ENCODE measurements at places on chromosomes 3 and 15.

DNA sequence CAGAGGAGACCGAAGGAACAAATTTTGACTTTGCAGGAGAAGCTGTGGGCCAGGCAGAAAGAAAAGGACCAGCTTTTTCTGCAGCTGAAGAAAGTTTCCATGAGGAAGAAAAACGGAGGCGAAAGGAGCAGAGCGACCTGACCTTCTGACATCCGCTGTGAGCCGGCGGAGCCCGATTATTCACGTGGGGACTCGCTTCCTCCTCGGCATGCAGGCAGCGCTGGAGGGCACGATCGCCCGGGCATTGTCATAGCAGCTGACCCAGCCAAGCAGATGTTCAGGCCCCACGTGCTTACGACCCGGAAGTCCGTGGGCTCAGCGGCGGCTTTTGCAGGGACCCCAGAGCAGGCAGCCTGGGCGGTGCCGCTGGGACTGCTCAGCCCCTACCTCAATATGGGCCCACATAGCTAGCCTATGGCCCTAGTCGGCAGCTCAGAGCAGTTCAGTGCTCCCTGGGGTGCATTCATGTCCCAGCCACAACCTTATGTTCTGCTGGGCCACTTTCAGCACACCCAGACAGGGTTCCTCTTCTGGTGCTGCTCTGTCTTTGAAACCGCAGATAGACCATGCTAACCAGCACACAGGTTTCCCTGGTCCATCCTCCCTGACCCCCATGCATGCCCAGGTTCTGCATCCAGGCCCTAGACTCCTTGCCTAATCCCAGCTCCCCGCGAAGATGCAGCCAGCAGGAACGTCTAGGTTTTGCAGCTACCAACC, 10.5 kb upstream of the EIF4A2 start:
- no peak for DNase-seq

DNA sequence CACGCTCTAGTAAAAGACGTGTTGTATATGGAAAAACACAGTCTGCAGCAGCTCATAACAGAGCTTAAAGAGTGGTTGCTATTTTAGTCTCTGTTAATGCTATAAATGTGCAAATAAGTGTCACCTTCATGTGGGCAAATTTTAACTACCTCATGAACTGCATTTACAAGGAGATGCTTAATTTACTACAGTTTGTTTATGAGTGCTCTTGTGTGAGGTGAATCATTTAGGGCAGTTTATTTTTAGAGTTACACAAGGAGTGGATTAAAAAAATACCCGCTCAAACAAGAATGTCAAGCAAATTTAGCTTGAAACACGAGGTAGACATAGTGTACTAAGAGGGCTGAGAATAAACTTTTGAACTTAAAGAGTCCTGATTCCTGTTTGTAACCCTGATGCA, 579.0 kb downstream of the MFSD1 start:
- no peak for DNase-seq

DNA sequence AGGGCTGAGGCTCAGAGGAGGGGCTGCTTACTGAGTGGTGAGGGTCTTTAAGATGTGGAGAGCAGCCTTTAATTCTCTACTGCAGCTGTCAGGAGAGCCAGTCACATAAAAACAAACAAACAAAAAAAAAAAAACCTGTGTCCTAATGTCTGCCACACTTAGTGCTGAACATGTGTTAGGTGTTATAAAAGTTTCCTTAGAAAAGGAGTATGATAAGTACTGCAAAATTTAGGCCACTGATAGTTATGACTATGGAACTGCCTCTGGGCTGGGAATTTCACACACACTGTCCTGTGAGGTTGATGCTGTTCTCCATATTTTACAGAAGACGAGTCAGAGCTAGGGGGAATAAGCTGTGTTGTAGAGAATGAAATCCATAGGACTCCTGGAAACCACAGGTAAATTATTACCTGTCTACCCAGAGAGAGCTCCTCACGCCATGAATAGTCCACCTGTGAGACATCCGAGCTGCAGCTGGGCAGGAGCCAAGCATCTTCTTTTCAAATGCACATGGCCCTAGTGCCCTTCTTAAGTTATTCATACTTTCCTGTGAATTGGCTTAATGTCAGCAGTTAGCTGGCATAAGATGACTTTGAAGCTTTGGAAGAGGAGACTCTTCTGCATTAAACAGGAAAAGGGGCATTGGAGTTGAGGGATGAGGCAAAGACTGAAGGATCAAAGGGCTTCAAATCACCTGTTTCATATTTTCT, 34.5 kb upstream of the SKOR1 start:
- no peak for DNase-seq

DNA sequence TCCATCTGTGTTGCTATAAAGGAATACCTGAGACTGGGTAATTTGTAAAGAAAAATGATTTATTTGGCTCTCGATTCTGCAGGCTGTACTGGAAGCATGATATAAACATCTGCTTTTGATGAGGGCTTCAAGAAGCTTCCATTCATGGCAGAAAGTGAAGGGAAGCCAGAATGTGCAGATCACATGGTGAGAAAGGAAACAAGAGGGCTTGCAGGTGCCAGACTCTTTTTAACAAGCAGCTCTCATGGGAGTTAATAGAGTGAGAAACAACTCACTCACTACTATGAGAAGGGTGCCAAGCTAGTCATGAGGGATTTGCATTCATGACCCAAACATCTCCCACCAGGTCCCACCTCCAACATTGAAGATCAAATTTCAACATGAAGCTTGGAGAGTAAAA, 247.2 kb downstream of the ZIC4 start:
- peak; percentile 8 for DNase-seq

GRCh38 chr15:26521130-26521529, 251.7 kb downstream of the GABRB3 start:
- no peak for DNase-seq

DNA sequence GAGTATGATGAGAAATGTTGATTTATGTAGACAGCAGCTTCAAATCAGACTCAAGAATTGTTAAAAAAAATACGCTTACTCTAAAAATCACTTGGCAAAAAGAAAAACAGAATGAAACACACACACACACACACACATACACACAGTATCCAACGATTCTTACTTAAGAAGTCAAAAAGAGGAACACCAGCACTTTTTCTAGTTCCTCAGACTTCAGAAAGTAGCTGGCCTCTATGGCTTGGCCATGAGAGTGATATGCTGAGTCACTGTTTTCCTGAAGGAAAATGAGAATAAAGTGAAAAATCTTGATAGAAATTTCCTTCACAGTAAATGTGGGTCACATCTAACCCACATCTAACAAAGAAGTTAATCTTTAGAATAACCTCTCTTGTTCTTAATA, 22.1 kb downstream of the CNTN3 start:
- peak; percentile 58 for DNase-seq

DNA sequence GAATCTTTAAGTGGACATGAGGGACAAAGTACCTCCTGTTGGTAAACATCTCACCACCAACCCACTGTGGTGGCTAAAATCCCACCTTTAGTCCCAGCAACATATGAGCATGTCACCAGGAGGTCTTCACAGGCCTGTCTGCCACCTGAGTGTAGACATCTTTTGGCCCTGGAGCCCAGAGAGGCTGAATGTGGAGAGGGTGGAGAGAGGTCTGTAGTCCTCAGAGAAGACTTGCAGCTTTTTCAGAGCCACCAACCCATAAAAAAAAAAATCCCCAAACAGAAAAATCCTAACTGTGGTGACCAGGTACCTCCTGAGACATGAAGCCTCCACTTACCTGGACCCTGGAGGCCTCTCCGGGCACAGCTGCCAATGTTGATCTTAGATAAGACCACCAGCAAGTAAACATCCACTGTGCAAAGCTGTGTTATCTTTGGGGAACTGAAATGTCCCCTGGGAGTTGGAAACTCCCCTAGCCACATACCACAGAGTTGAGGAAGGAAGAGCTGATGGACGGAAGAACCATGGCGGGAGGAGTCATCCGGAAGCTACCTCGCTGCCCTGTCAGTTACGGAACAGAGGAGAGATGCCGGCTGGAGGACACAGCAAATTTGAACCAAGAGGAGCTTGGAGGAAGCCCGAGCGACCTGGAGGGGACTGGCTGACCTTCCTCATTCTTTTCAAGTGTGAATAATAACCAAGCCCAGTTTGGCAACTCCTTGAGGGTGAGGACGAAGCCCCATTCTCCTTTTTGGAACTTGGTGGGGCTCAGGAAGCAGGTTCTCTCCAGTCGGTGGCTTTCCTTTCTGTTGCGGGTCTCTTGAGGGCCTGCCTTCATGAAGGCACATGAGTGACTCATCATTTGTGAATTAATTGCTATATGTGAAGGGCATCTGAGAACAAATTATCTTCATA, at the start of gene GHRL:
Gene GHRL, minus strand, starts transcription at position 443 of the 915 bp plus-strand sequence. CDS start 2,767 bp downstream, outside the sequence.
- no peak for DNase-seq

GRCh38 chr3:72821161-72821781, 27.0 kb downstream of the SHQ1 start:
- peak; percentile 76 for DNase-seq

- peak; percentile 50 for DNase-seq
Observed at GRCh38 chr15:59366333-59367021, 6.2 kb downstream of the MYO1E start.

DNA sequence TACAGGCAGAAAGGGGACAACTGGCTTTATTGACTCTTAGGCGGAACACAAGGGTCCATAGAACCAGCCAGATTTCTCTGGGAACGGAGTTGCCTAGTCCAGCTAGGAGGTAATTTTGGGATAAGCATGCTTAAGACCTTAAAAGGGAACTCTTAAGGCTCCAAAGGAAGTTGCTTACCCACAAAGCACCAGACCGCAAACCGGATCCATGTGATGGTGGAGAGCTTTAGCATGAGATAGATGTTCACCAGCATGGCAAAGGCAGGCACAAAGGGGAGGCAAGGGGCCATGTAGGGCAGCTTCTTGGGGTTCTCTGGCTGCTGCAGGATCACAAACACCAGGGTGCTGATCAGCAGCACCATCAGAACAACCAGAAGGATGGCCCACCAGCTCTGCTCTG, 61.4 kb downstream of the CLDN11 start:
- DNase-seq: no peak

DNA sequence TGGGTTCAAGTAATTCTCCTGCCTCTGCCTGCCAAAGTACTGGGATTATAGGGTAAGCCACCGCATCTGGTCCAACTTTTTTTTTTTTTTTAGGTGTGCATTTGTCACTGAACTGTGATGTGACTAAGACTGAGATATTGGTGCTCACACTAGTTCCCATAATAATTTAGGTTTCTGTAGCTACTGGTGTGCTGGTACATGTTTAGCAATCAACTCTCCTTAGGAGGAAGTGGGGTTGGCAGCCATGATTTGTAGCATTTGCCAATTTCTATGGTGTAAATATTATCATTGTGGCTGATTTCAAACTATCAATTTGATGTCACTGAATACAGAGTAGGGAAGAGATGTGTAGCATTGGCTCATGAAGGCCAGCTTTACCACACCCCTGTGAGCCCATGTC, 372.7 kb downstream of the EDEM1 start:
- DNase-seq: no peak

DNA sequence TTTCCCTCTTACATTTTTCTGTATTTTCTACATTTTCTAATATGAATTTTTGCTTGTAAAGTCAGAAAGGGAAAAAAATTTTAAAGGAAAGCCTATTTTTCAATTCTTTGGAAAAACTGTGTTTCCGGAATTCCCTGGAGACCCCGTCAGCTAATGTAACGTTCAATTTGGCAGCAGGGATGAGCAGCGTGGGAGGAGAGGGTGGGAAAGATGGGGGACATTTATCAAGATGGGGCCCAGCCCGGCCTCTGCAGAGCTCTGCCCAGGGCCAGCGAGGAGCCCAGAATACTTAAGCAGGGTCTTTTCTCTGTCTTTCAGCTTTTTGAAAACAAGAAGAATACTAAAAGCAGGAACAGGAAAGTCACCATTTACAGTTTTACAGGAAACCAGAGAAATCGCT, 129.0 kb downstream of the LRRK1 start:
- no peak for DNase-seq

- DNase-seq: peak; percentile 76
Observed at GRCh38 chr15:75153087-75153486, 48.6 kb upstream of the C15orf39 start.

- DNase-seq: peak; percentile 65
Observed at GRCh38 chr3:53114412-53115074, 15.7 kb downstream of the RFT1 start.

GRCh38 chr3:124522082-124522625, 208.1 kb upstream of the UMPS start:
- DNase-seq: no peak

DNA sequence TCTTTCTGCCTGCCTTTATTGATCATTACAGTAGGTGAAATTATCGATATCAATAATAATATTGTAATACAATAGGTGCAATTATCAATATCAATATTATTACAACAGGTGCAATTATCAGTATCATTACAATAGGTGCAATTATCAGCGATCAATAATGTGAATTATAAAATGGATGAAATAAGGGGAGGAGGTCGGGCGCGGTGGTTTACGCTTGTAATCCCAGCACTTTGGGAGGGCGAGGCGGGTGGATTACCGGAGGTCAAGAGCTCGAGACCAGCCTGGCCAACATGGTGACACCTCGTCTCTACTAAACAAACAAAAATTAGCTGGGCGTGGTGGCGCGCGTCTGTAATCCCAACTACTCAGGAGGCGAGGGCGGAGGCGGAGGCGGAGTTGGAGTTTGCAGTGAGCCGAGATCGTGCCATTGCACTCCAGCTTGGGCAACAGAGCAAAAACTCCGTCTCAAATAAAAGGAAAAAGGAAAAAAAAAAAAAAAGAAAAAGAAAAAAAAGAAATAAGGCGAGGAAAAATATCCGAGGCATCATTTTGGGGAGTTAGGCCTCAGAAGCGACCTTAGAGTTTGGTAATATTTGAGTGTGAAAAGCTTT, 611 bp upstream of the BNIP2 start:
- peak; percentile 68 for DNase-seq

DNA sequence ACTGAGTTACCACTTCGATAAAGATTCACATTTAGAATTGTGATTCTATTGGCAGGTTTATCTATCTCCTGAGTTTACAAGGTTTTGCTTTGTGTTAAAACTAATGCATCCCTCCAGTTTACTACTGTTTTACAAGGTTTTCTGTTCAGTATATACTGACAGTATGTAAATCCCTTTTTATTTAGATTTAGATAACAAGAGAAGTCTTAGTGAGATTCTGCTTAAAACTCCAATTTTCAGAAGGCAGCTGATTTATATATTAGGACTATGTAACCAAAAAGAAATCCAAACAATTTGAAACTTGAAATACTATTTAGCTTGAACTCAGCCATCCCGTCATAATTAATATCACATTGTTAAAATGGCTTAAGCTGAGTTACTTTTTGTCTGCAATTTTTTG, 619.2 kb downstream of the NAALADL2 start:
- DNase-seq: no peak

DNA sequence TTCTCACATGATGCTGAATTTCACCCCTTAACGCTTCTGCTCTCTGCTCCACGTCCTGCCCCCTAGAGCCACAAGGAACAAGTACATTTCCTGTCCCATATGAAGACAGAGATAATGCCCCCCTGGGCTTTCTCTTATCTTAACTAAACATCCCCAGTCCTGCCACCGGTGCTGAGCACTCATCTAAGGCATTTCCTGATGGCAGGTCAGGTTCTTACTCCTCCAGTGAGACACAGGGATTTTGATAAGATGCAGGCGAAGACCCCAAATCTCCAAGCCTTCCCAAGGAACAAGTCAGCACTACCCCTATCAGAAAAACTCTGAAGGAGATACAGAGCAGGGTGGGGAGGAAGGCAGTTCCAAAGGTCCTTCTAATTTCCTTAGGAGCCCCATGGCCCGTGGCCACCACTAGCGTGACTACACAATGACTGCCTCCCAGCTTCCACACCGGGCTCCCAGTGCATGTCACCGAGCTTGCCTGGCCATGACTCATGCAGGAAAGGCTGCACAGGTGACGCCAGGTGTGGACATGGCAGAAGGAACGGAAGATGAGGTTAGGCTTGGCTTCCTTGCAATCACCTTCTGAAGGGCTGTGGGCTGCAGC, 152.9 kb downstream of the XXYLT1 start:
- no peak for DNase-seq

GRCh38 chr3:107978131-107979055, 112.4 kb downstream of the CD47 start:
- no peak for DNase-seq
